ENCODE measurements at places on chromosomes 12 and 14.

DNA sequence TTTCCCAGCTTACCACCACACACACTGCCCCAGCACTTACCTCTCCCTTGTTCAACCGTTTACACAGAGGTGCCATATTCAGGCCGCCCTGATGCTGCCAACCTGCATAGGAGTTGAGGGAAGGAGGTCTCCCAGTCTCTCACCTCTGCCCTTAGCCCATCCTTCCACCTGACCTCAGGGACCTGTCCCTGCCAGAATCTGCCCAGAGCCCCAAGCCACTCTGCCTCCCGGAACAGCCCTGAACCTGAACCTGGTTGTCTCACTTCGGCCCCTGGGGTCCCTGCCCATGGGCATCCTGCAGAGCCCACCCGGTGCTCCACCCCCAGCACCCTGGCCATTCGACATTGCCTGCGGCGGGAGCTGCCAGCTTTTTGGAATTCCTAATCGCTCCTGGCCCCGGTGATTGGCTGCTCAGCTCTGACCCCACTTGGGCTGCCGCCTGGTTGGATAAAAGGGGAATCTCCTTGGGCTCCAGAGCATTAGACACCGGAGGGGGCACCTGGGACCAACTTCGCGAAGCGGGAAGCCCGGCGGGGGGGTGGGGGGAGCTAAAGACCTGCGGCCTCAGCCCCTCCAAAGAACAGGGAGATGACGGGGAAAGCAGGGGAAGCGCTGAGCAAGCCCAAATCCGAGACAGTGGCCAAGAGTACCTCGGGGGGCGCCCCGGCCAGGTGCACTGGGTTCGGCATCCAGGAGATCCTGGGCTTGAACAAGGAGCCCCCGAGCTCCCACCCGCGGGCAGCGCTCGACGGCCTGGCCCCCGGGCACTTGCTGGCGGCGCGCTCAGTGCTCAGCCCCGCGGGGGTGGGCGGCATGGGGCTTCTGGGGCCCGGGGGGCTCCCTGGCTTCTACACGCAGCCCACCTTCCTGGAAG lies at the start of gene VSX2:
Gene VSX2, plus strand, starts transcription at position 476 of the 874 bp plus-strand sequence. Its CDS starts 113 bp downstream, at position 589.
- no peak for DNase-seq

DNA sequence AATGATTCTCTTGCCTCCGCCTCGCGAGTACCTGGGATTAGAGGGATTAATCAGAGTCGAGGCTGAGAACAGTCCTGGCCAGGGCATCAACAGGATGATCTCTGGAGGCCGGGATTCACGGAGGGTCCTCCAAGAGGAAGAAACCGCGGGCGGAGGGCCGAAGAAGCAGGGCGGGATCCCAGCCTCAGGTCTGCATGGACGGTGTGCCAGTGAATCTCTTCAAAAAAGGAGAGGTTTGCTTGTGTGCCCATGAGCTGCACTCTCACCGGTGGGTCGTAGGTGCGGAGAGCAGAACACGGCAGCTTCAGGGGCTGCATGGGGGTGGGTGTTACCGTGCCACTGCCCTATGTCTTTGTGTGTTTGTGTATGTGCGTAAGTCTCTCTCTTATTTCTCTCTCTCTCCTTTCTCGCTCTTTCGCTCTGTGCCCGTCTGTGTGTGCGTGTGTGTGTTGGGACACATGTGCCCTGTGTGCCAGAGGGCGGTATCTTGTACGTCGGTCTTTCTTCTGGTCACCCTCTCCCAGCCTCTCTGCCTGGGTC lies 768.2 kb upstream of the ALG10B start:
- no peak for DNase-seq

GRCh38 chr12:116202433-116202832 lies 75.1 kb downstream of the MED13L start:
- no peak for DNase-seq

GRCh38 chr12:4116251-4117111 lies 157.1 kb upstream of the CCND2 start:
- DNase-seq, result no peak

DNA sequence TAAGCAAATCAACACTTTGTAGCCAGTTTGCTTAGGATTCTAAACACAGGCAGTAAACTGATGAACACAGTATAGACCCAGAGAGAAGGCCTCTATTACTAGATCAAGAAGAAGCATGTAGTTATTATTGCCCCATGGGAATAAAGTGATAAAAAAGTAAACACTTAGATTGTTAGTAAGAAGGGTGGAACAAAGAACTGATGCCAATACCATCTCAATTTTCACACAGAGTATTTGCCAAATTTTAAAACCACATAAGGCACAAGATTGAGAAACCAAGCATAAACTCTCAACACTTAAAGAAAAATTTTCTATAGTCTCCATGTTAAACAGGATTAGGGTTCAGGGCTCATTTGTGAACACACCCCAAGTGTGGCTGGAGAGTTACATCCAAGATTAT lies 77.0 kb upstream of the SYT1 start:
- DNase-seq, result no peak

DNA sequence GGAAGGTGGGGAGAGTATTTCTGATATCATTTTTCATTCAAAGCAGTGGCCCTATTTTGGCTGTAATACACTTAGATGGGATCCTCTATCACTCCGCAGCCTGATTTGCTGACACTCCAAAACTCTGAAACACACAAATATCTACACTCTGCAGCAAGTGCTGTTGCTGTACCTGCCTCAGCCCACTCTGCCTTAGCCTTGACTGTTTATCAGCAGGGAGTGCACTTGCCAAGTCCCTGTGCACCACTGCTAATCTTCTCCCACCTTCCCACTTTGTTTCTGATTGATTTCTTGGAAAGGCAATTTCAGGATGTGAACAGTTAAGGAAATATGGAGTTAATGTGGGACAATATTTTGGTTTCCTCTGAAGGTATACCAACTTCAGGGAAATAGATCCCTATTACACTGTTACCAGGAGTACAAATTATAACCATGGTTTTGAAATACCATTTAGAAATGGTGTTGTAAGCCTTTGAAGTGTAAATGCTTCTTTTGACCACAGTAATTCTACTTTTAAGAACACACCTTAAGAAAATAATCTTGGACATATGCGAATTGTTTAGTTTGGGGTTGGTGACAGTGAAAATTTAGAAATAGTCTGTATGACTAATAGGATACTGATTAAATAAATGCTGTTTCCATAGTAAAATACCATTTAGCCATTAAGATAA lies 59.3 kb downstream of the MBIP start:
- no peak for DNase-seq

DNA sequence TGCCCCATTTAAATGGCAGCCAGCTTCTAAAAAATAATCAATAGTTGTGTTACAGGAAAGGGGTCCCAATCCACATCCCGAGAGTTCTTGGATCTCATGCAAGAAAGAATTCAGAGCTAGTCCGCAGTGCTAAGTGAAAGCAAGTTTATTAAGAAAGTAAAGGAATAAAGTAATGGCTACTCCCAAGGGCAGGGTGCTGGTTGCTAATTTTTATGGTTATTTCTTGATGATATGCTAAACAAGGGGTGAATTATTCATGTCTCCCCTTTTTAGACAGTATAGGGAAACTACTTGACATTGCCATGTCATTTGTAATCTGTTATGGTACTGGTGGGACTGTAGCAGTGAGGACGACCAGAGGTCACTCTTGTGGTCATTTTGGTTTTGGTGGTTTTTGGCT lies 591.3 kb downstream of the LRFN5 start:
- no peak for DNase-seq

DNA sequence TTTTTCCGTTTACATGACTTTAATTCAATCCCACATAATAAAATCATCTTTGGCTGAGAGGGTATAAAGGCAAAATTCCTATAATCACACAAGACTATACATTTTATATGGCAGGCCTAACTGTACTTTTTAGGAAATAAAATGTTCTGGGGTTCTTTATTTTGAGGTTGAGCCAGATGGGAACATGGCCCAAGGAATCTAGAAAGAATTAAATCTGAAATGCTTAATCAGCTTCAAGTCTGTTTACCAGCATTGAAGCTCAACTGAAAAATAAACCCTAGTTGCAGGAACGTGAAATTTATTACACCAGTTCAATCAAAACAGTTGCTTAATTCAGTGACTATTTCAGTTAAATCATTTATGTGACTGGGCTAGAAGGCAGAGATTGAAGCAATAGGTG lies 191.0 kb upstream of the BTG1 start:
- DNase-seq, result no peak

GRCh38 chr14:53714495-53715192 lies 242.0 kb downstream of the BMP4 start:
- DNase-seq, result no peak

DNA sequence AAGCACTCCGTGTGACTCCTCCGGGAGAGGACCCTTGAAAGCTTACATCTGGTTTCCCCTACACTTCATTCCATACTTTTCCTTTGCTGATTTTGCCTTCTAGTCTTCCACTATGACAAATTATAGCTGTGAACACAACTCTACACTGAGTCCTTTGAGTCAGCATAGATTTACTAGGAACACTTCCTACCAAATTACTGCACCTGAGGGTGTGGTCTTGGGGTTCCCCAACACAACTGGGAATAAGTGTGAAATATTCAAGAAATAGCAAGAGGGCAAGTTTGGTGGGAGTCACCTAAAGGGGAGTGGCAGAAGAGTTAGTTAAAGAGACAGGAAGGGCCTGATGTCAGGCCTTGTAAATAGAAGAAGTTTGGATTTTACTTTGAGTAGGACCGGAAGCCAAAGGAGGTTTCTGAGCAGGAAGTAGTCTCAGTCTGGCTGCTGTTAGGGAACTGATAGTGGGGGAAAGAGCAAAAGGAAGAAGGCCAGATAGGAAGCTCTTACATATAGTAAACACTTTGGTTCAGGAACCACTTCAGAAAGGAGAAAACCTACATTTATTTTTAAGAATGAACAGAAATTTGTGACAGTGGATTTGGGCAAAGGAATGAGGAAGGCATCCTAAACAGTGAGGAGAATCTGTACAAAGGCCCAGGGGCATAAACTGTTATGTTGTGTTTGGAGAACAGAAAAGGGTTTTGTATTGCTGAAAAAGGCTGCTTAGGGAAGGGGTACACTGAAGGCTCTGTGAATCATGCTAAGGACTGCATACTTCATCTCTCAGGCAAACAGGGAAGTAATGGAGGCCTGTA lies 14.2 kb downstream of the SEL1L start:
- no peak for DNase-seq

DNA sequence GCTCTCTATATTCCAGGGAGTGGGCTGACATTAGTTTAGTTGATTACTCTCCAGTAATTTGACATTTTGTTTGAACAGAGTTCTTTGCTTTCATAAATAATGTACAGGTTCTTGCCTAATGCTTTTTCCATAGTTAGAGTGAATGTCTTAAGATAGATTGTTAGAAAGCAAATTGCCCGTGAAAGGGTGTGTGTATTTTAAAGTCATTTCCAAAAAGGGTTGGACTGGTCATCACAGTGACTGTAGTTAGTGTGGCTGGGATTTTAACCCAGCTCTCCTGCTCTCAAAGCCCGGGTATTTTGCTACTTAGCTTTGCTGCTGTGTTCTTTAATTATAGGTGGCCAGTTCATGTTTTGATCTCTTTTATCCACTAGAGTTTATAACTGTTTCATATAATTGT lies 74.2 kb downstream of the DNAH10 start:
- no peak for DNase-seq

DNA sequence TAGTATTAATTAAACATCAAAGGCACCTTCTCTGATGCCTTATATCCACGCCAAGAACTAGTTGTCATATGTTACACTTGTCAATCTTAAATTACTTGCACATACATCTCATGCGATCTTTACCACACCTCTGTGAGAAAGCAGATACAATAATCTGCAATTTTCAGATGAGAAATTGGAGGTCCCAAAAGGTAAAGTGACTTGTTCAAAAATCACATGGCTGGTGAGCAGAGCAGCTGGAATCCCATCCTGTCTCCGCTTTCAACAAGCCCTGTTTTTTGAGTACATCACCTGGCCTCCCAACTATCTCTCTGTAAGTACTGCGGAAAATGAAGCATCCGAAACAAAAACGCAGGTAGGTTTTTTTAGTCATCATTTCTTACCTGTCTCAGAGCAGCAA lies 203.4 kb upstream of the FOXN3 start:
- no peak for DNase-seq

- no peak for DNase-seq
Measured at GRCh38 chr12:57454566-57455373, at the start of gene INHBE. Gene INHBE (plus strand): TSS chr12:57455307. CDS start chr12:57455537, 230 bp downstream.

DNA sequence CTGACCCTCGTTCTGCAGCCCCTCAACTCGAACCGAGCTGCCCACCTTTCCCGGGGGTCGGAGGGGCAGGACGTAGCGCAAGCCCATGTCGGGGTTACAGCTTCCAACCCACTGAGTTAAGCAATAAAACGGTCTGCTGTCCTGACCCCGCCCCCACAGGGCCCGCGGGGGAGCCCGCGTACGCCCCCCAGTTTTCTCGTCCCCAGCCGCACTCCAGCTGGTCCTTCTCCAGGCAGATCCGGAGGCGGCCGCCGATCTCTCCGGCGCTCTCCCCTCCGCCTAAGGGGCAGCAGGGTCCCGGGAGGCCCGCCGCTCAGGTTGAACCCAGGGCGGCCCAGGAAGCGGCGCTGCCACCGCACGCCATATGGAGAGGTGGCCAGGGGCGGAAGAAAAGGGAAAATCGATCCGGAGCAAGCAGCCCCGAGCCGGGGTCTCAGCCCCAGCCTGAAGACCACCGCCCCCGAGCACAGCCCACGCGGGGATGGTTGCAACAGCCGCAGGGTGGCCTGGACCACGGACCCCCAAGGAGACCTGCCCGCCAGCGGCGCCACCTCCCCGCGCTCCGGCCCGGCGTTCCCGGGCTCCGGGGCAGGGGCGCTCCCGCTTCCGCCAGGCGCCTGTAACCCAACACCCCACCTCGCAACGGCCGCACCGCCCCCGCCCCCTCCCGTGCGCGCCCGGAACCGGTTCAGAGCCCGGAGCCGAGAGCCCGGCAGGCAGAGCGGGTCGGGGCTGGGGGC lies 760 bp downstream of the ACTN1 start:
- DNase-seq, result no peak

DNA sequence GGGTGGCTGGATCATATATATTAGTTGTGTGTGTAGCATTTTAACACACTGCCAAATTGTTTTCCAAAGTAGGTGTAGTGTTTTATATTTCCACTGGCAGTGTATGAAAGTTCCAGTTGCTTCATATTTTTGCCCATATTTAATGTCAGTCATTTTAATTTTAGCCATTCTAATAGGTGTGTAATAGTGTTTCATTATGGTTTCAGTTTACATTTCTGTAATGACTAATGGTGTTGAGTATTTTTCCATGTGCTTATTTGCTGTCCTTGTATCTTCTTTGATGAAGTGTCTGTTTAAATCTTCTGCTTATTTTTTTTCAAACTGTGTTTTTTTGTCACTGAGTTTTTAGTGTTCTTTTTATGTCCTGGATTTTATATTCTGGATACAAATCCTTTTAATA lies 8.7 kb downstream of the TBC1D15 start:
- no peak for DNase-seq

Measured in GM06990 (cell line).